ENCODE measurements at places on chromosomes 7 and 10.

GRCh38 chr10:106043863-106044262 lies 1120.6 kb downstream of the SORCS1 start:
- DNase-seq: no peak

DNA sequence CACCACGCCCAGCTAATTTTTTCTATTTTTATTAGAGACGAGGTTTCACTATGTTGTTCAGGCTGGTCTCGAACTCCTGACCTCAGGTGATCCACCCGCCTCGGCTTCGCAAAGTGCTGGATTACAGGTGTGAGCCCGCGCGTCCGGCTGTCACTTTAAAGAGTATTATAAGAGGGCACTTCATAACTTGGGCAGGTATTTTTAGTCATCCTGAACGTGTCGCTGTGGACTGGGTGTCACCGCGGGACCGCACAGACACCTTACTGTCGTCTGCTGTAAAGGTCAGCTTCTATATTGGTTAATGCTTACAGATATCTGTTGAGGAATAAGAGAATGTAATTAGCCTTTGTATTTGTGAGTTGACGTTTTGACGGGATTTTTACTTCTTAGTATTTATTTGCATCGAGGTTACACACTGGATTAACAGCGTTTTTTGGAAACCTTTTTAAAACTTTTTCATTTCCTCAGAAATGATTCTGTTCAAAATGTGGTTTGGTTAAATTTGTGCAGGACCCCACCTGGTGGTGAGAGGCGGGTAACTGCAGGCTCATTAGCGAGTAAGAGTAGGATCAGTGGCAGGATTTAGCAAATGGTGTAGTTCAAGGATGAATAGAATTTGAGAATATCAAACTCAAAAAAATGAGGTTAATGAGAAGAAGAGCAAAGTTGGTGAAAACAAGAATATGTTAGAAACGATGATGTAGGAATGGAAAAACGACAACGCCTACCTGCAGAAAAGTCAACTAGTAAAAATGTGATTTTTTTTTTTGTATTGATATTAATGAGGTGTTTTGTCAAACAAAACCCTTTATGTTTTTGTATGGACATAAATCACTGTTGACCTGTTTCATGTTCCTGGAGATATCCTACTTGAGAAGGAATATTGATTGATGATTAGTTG lies 3.2 kb downstream of the DNAJB6 start:
- DNase-seq: peak; percentile 62

GRCh38 chr10:76769161-76769560 lies 868.4 kb downstream of the KCNMA1 start:
- DNase-seq: no peak

- DNase-seq: no peak
Observed at GRCh38 chr7:108203537-108203936, 73.4 kb upstream of the LAMB4 start.

DNA sequence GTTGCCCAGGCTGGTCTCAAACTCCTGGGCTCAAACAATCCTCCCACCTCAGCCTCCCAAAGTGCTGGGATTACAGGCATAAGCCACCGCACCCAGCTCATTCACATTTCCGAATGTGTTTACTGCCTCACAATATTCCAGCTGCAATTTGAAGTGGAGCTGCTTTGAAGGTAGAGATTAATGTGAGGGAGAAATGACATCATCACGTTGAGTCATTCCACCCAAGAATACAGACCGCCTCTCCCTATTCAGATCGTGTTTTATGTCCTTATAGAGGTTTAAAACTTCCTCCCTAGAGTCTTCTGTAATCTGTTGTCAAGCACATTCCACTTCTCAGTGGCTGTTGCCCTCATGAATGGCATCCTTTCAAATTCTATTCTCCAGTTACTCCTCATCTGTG lies 100.4 kb upstream of the PDGFA start:
- no peak for DNase-seq

- DNase-seq: no peak
Observed at GRCh38 chr7:90654718-90655427, 58.8 kb downstream of the CDK14 start.

- DNase-seq: no peak
Observed at GRCh38 chr7:141208539-141208938, 134.7 kb downstream of the TMEM178B start.

DNA sequence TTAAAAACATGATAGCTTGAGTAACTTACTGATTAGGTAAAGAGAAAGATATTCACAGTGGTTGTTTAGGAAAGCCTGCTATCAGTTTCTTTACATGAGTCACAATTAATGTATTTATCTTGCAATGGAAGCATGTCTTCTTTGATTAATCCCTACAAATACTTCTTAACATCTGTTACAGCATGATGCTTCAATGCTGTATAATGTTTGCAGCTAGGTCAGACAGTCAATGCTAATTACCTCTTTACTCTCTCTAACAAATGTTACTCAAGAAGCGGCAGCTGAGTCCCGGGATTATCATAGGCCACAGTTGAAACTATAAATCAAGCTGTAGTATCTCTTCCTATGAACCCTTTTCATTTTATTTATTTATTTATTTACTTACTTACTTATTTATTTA lies 33.2 kb downstream of the ACBD5 start:
- no peak for DNase-seq

DNA sequence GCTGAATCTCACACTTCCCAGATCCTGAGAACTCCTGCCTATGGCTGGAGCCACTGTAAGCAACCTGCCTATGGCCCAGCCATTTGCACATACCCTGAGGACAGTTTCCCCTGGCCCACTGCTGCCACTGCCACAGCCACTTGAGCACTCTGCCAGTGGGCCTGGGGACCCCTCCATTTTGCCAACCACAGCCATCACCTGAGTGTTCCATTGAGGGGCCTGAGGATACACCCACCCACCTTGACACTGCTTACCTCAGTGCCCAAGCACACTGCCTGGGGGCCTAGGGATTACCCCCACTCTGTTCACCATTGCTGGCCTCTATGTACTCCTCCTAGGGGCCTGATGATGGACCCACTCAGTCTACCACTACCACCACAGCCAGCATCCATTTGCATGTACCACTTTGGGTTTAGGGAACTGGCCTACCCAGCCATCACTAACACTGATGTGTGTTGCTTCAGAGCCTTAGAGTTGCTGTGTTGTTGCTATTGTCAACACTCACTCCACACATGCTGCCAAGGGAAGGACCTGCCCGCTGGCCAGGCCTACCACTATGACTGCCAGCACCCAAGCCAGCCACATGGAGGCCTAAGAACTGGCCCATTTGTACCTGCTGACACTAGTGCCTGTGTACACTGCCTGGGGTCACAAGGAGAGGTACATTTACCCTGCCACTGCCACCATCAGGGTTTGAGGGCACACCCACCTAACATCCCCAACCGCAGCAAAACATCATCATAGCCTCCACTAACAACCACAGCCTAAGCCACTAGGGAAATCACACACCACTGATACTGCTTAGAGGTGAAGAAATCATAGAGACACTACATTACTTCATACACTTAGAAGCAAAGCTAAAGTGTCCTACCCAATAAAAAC lies 45.9 kb upstream of the ANTXRL start:
- no peak for DNase-seq

GRCh38 chr10:122190176-122190943 lies 80.7 kb upstream of the BTBD16 start:
- no peak for DNase-seq

- DNase-seq: no peak
Observed at GRCh38 chr10:43110338-43111071, 27.7 kb upstream of the CSGALNACT2 start.

GRCh38 chr7:96388620-96389383 lies 66.9 kb upstream of the SLC25A13 start:
- no peak for DNase-seq

GRCh38 chr7:70352088-70352487 lies 753.8 kb downstream of the AUTS2 start:
- no peak for DNase-seq

- no peak for DNase-seq
Observed at GRCh38 chr7:158280448-158281144, 307.0 kb downstream of the PTPRN2 start.

DNA sequence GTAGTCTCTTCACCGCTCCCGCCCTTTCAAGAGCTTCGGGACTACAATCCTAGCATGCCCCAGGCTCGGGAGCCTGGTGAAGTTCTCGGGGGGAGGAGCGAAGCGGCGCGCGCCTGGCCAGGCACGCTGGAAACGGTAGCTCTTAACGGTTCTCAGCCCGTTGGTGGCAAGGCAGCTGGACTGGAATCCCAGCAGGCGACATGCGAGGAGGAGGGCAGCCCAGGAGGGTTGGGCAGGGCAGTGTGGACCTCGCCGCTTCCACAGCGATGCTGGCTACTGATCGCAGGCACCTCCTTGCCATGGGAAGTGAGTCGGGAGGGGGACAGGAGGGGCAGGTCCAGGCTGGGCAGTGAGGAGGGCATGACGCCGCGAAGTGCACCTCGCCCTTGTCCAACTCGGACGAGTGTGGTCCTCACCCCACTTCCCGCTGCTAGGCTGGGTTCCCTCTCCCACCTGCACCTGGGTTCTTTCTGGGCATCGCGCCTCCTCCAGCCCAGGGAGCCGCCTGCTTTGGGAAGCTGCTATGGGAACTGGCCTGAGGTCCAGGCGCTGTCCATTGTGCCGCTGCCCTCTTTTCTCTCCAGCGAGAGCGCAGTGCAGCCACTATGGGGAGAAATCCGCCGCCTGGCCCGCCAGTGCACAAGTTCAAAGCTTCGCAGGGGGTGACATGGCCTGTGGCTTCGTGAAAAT lies 367.8 kb upstream of the NUPR2 start:
- no peak for DNase-seq

- DNase-seq: no peak
Observed at GRCh38 chr7:44212018-44212417, 11.2 kb downstream of the YKT6 start.

DNA sequence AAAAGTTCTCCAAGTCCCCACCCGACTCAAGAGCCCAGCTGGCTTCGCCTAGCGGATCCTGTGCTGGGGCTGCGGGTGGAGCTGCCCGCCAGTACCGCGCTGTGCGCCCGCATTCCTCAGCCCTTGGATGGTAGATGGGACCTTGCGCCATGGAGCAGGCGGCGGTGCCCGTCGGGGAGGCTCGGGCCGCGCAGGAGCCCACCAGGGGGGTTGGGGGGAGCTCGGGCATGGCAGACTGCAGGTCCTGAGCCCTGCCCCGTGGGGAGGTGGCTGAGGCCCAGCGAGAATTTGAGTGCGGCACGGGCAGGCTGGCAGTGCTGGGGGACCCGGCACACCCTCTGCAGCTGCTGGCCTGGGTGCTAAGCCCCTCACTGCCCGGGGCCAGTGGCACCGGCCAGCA lies 57.0 kb downstream of the TBC1D12 start:
- DNase-seq: no peak

GRCh38 chr10:971150-971542 lies 17.1 kb upstream of the GTPBP4 start:
- DNase-seq: no peak

DNA sequence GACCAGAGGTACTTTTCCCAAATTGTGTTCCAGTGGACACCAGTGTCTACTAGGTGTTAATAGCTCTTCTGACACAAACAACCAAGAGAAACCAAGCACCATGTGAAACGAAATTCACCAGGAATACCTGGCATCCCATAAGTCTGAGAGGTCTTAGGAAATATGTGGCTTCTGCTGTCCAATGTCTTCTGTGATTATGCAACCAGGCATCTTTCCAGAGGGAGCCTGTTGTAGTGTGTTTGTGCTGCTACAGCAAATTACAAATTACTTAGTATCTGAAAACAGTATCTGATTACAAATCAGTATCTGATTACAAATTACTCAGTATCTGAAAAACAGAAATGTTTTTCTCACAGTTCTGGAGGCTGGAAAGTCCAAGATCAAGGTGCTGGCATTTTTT lies 133.6 kb upstream of the NPVF start:
- no peak for DNase-seq

GRCh38 chr7:101891936-101892640 lies 74.7 kb downstream of the CUX1 start:
- no peak for DNase-seq

GRCh38 chr7:7682861-7683260 lies 35.5 kb downstream of the RPA3 start:
- DNase-seq: no peak

GRCh38 chr10:77007834-77008233 lies 629.8 kb downstream of the KCNMA1 start:
- DNase-seq: no peak

GRCh38 chr7:150421831-150422230 lies 28.6 kb upstream of the GIMAP8 start:
- DNase-seq: no peak

DNA sequence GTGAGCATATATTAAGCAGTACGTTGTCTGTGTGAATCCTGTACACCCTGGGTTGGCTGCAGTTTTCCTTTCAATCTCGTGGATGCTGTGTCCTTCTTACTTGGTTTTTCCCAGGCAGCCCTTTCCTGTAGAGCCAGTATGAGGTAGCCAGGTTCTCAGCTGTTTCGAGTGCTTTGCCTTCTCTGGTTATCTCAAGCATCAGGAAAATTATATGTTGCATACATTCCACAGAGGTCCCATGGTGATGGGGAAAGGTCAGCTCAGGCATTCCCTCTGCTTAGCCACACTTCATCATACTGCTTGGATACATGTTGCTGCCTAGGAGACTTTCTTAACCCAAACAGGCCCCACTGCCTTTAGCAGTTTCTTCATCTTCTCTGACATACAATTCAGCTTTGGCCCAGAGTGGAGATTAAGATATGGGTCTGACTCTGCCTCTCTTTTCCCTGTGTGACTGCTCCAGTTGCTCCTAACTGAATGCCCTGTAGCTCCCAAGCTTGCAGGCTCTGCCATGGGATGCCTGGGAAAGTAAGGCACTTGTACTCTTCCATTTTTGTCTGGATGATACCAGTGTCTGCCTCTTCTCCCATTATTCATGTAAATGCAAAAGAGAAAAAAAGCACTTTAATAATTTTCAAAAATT lies 11.3 kb downstream of the GNAI1 start:
- DNase-seq: no peak

DNA sequence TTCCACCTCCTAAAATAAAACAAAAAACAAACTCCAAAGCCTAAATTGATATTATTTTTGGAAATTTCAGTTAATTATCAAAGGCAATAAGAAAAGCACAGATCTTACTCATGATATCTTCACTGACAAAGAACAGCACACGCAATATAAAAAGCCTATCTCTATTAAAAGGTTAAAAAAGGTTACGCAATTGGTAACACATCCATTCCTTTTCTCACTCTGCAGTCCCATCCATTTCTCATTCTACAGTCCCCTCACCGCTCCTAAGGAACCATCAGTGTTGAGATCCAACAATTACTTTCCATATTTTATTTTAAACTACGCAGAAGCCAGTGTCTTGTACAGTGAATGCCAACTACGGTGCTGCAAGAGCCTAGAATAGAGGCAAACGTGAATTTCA lies 1.3 kb downstream of the SEC61G start:
- DNase-seq: no peak

GRCh38 chr7:19133886-19134285 lies 11.3 kb downstream of the FERD3L start:
- no peak for DNase-seq

Measured in stimulated activated CD4-positive, alpha-beta T cell treated with anti-CD3 and anti-CD28 coated beads, Interleukin-2, amount 100 ng/mL, for 48 hours (primary cell).